ENCODE measurements at places on chromosomes 12 and 14. TPM values are rescaled to one million over a fixed set of nuclear protein-coding genes. Genes with fewer than 3 reads are reported as not detected.

ST8SIA1 gene
- total RNA-seq, result not detected

IL31 gene
- total RNA-seq, result not detected

B4GALNT1 gene
- total RNA-seq, result 44.4 TPM

PLBD1 gene
- total RNA-seq, result 4.6 TPM
